ENCODE measurements at places on chromosomes 5 and 9. TPM values are rescaled to one million over a fixed set of nuclear protein-coding genes. Genes with fewer than 3 reads are reported as not detected.

Gene GIN1
- 5.0 TPM for total RNA-seq

Gene SLC36A3
- not detected for total RNA-seq

Gene GFI1B
- total RNA-seq = not detected

Gene DIRAS2
- total RNA-seq = not detected

Gene GARNL3
- 1.1 TPM for total RNA-seq

Gene TAF11L10
- total RNA-seq = not detected

Gene SPEF2
- 0.34 TPM for total RNA-seq

Gene ARHGEF39
- total RNA-seq = 3.1 TPM

Gene AFAP1L1
- 72.3 TPM for total RNA-seq

Gene NTNG2
- not detected for total RNA-seq

Gene IL9
- total RNA-seq = not detected

Gene LHX6
- total RNA-seq = 16.9 TPM

Gene INIP
- 18.3 TPM for total RNA-seq

Gene SH3TC2
- total RNA-seq = 4.6 TPM

Gene FAM78A
- 2.2 TPM for total RNA-seq

Gene ANKRD18B
- 0.34 TPM for total RNA-seq

Gene MLANA
- total RNA-seq = not detected

Gene ANKRD31
- not detected for total RNA-seq

Gene PTTG1
- 204 TPM for total RNA-seq

Gene CNTLN
- 5.9 TPM for total RNA-seq

Gene ANKRD34B
- not detected for total RNA-seq

Gene GRXCR2
- total RNA-seq = not detected

Gene SLC36A2
- not detected for total RNA-seq

Gene CLIC3
- not detected for total RNA-seq

Gene ZNG1E
- 11.3 TPM for total RNA-seq

Gene FBP2
- total RNA-seq = not detected

All from mammary microvascular endothelial cell (primary cell).